ENCODE measurements at places on chromosomes 7 and 10. TPM values are rescaled to one million over a fixed set of nuclear protein-coding genes. Genes with fewer than 3 reads are reported as not detected.
A peak's percentile ranks its signal among the peaks of the same experiment; 100 is the strongest.

- H3K4me3 ChIP-seq = no peak overlapping the region
- H3K4me1 ChIP-seq = peaks cover 30% of the 10 kb centered on the region
- H3K27me3 ChIP-seq = no peaks in the 10 kb centered on the region
- H3K36me3 ChIP-seq = no peaks in the 10 kb centered on the region
- H3K27ac ChIP-seq = peak overlapping the region; percentile 29
- DNase-seq = no peak
These were observed 162.9 kb downstream of the BAMBI start for GRCh38 chr10:28840202-28840601.

The CPXM2 gene
- total RNA-seq = 2.0 TPM

DNA sequence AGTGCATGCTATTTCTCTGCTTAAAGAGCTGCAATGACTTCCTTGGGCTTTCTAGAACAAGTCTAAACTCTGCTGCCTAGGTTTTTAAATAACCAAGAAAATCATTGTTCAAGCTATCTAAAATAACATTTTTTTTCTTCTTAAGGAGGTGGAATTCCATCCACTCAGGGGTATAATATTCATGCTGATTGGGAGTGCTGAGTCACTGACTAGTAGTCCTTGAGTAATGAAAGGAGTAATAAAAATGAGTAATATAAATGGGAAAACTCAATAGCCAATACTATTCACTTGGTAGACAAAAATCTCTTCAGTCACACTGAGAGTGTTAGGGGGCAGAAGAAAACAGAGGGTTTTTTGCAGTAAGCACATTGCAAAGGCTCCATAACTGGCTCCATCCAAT, 72.0 kb downstream of the GFRA1 start:
- no peaks in the 10 kb centered on the region for H3K27me3 ChIP-seq
- no peaks in the 10 kb centered on the region for H3K4me1 ChIP-seq
- no peak for DNase-seq
- no peak overlapping the region for H3K27ac ChIP-seq
- no peak overlapping the region for H3K4me3 ChIP-seq
- H3K36me3 ChIP-seq = no peaks in the 10 kb centered on the region

- H3K27me3 ChIP-seq = no peaks in the 10 kb centered on the region
- H3K36me3 ChIP-seq = no peaks in the 10 kb centered on the region
- no peaks in the 10 kb centered on the region for H3K4me1 ChIP-seq
- no peak overlapping the region for H3K4me3 ChIP-seq
These were observed 168.9 kb downstream of the SNX10 start for GRCh38 chr7:26460351-26461085.

DNA sequence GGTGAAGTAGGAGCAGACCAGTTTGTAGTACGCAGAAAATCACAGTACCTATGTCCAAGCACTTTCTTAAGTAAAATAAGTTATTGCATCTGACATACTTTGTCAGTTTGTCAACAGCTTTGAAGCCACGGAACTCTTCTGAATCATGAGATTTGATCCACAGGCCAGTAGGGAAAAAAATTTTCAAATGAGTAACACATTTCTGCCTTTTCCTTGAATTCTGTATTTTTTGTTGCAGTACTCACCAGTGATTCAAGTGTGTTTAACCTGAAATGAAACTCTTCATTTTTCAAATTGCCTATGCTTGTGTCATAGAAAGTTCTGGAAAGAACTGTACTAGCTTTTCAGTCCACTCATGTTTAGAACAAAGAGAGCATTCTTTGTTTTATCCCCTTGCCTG, 337.7 kb downstream of the GATA3 start:
- no peak overlapping the region for H3K27ac ChIP-seq
- no peak overlapping the region for H3K4me3 ChIP-seq
- H3K36me3 ChIP-seq = no peaks in the 10 kb centered on the region
- DNase-seq = no peak
- H3K27me3 ChIP-seq = no peaks in the 10 kb centered on the region

GRCh38 chr7:55387062-55387965, 22.2 kb downstream of the LANCL2 start:
- H3K4me1 ChIP-seq = peaks cover 6% of the 10 kb centered on the region
